Esophagus squamous epithelium (tissue), 5 donors: ENCODE measurements at places on chromosomes 5 and 9.

DNA sequence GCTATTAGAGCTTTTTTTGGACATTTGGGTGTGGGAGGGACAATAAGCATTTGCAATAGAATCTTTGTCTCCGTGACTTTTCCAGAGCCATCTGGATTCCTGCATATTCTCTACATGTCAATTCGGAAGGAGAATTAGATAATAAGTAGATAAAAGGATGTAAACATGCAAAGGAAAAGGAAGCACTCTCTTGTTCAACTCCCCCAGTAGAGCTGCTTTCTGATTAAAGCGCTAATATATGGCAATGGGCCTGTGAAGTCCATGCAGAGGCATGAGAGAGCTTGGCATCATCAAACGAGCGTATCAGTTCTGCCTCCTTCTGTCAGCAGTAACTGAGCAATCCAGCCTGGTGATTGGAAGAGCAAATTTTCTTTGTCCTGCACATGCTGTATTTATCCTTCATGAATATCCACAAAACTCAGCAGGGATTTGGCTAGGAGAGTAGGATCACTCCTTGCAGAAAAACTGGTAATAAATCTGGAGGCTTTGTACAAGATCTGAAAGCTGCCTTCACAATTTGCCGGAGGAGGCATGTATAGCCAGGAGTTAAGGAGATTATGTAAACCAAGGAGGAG, 1752.9 kb downstream of the MAT2B start:
- no peak for DNase-seq

DNA sequence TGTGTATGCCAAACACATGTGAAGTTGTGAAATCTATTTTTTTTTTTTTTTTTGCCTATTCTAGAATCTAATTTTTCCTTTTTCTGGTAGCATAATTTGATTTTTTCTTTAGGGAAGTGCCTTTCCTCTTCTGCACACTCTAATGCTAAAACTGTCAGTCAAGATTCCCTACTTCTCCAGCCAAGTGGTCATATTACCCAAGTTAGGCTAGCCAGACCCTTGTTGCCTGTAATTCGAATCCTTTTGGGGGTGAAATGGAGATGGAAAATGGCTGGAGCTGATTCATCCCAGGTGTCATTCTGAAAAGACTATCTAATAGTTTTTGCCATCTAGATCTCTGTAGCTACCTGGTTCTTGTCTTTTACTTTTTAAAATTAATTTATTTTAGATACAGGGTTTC, 24.8 kb upstream of the UBAP1 start:
- no peak for DNase-seq

GRCh38 chr9:127720031-127720864, 4.4 kb downstream of the TTC16 start:
- no peak for DNase-seq

DNA sequence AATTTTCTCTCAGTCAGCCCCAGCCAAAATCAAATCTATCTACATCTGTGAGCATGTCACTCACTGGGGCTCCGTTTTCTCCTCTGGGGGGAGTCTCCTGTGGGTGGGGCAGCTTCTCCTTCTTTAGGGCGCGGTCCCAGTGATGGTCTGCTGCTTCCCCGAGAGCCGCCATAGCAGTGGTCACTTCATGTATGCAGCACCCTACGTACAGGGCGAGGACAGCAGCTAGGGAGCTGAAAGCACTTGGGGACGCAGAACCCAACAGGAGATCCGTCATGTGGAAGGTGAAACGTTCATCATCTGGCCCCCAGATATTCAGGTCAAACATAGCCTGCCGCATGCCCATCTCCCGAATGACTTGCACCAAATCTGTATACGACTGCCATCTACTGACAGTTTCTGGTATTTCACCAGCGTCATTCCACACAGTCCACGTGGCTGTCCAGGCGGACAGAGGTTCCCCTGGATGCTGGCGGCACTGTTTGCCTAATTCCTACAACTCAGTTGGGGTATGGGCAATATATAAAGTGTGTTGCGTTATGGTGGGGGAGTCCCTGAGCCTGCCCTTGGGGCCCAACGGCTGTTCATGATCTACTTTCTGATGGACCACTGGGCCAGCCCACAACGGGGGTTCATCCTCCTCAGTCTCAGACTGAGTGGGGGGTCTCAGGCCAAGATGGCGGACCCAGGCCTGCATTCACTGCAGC, 795.0 kb downstream of the EFNA5 start:
- DNase-seq = no peak

DNA sequence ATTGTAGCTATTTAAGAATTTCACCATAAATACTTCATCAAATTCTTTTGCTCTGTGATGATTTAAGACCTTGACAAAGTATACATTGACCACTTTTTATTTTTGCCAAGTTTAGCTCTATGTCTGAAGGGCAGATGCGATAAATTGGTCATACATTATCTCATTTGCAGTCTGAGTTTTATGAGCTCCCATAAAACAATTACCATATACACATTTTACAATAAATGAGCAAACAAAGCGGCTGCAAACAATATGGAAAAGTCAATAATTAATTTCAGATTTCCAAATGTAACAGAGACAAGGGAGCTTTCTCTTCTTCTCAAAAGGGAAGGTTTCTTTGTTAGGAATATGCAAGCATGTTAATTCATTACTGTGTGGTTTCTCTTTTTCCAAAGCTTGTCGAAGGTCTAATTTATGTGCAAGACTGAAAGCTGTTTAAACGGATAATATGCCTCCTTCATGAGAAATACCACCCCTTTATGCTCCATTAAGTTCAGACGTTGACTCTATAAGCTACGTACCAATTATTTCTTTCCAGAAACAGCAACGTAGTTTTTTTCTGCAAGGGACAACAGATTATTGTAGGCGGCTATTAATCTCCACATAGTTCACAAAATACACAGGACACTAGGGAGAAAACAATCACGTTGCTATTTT, 7.0 kb upstream of the IZUMO3 start:
- DNase-seq = no peak

DNA sequence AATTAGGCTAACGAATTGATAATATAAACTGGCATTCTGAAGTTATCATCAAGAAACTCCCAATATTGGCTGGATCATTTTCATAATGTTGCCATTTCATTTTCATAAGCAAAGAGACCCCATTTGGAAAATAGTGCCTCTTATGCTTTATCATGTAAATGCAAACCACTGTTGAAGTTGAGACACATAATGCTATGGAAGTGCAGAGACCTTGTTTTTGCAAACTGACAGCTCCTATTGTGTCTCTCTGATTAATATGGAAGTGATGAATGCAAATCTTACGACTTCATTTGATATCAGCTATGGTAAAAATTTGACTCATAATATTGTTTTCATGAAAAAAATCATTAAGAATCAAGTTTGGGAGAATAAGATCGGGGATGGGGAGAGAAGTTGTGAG, 25.3 kb upstream of the ZNF608 start:
- DNase-seq = no peak

GRCh38 chr5:42566652-42567295, 143.5 kb downstream of the GHR start:
- DNase-seq = no peak

- no peak for DNase-seq
Observed at GRCh38 chr9:33146298-33146697, 20.8 kb downstream of the B4GALT1 start.

DNA sequence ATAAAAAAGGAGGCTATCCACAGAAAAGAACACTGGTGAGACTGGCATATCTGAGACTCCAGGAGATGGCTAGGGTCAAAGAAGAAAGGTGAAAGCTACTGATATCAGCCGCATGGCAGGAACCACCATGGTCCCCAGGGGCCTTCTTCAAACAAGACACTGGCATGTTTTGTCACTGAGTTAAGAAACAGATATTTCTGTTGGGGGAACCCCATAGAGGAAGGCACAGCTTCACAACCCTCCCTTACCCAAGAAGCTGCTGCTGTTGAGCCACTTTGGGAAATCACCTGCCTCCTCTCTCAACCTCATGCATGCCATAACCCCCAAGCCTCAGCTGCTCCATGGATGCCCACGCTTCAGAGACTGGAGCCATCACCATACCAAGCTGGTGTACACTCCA, 13.3 kb upstream of the BTNL3 start:
- DNase-seq = no peak

DNA sequence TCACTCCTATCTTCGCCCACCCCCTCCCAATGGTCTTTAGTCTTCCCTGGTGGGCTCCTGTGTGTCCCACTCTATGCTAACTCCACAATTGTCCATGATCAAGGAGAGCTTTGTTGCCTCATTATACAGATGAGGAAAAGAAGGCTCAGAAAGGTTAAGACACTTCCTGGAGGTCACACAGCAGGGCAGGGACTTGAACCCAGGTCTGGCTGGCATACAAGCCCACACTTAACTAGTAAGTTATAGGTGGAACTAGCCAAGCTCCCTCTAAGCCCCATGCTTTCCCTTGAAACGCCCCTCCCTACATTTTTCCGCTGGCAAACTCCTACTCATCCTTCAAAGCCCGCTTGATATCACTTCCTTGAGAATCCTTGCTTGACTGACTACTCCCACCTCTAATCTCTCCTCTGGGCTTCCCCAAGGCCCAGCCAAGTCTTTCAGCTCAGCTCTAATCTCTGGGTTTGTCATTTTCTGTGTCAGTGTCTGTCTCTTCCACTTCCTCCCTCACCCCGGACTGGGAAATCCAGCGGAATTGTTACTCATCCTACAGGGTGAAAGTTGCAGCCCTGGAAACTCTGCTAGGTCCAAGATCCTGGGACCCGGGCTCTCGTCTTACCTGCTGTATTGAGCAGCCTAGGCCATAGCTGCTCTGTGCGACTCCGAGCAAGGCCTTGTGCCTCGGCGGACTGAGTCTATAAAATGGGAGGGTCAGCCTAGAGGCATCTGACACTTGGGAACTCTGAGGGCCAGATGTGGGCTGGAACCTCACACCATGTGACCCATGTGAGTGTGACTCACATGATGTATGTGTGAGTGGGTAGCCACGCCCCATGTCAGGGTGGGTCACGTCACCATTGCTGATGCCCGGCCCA, 144.5 kb downstream of the GAPVD1 start:
- DNase-seq = no peak

DNA sequence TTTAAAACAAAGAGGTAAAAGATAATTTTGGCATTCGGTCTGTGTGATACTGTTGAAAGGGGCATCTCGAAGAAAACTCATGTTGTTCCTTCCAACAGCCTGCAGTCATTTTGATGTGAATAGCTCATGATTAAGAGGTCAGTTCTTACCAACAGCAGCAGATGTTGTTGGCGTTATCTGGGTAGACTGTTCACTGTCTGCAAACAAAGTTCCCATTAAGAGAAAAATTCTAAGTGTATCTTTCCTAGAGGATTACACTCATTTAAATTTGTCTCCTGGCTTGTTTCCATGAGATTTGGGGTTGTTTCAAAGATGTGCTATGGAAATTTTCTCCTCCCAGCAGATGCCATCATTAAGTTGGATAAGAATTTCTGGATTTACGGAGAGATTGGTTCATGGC, 138.2 kb upstream of the RORB start:
- no peak for DNase-seq

GRCh38 chr9:75830303-75830702, 60.2 kb upstream of the PCSK5 start:
- no peak for DNase-seq

GRCh38 chr5:78215972-78216371, 78.5 kb downstream of the AP3B1 start:
- DNase-seq = no peak

GRCh38 chr5:2120361-2120760, 237.6 kb upstream of the IRX4 start:
- no peak for DNase-seq

- DNase-seq = no peak
Observed at GRCh38 chr9:80134487-80134886, 562.7 kb downstream of the TLE4 start.

GRCh38 chr5:52468976-52469375, 318.7 kb upstream of the ITGA1 start:
- no peak for DNase-seq

GRCh38 chr5:85108471-85108870, 723.8 kb upstream of the EDIL3 start:
- DNase-seq = no peak

DNA sequence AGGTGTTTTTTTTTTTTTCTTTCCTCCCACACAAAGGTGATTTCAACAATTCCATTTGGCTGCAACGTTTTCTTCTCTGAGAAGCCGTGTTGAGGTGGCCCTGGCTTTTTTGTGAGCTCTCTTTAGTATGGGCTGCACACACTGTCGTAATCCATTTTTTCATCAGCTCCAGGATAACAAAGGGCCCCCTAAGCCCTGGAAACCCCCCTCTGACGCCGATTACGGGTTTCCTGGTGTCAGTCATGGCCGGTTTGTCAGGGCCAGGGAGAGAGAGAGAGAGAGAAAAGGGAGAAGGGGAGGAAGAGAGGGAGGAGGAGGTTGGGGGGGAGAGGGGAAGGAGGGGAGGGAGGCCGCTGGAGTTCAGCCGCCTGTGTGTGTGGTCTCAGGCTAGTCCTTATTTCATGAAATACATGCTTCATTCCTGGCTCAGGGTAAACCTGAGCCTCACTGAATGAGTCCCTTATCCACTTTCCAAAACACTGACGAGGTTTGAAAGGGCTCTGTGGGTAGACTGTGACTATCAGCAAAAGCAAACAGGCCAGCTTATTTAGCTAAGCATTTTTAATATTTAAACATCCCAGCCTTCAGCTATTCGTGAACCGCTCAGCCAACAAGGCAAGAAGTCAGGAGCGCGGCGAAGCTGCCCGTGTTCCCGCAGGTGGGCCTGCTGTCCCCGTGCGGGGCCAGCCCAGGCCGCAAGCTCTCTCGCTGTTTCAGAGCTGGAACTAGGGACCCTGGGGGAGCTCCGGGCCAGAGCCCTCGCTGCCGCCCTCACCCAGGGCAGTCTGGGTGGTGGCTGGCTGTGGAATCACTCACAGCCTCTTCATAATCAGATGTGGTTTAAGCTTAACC, 172.8 kb downstream of the ERCC6L2 start:
- no peak for DNase-seq

GRCh38 chr5:64144425-64145215, 21.0 kb upstream of the RNF180 start:
- no peak for DNase-seq

GRCh38 chr5:37198061-37198460, 51.1 kb downstream of the CPLANE1 start:
- DNase-seq = no peak

DNA sequence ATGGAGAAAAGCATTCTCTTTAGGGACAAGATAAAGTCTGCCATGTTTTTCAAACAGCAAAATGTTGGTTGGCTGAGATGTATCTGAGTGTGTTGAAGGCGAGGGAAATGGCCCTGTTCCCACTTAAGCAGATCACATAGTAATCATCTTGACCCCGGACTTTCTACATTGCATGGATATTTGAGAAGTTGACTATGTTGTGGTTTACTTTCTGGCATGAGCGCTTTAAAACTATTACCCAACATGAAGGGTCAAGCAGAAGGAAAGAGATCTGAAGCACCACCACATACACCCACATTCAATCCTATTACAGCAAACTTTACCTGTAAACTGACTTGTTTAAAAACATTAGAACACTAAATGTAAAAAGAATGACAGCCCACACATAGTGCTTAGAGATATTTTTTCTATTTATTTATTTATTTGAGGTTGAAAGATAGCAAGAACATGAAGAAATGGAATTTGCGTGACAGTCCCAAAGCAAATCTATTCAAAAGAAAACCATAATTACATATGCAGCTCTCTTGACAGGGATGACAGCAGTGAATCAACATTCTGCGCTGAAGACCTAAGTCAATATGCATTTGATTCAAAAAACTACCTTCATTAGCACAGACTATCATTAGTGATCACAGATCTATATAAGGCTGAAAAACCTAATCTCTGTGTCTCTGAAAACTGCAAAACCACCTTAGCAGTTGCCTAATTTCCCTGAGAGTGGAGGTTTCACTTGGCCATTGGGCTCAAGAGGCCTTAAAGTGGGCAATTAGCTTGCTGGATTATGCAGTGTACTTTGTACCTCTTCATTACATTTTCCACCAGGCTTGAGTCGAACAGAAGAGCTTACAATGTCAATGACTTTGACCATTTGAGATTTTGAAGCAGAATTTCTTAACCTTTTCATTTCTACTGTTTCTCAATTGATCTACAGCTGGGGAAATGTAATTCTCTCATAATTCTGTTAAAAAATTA, 195.0 kb downstream of the PDE4D start:
- no peak for DNase-seq
